ENCODE measurements at places on chromosomes 5 and 9.
A peak's percentile ranks its signal among the peaks of the same experiment; 100 is the strongest.

GRCh38 chr9:131874916-131875670 lies 135.2 kb upstream of the RAPGEF1 start:
- DNase-seq = no peak

- DNase-seq = no peak
Measured at GRCh38 chr9:95249986-95250385, 67.5 kb downstream of the FANCC start.

DNA sequence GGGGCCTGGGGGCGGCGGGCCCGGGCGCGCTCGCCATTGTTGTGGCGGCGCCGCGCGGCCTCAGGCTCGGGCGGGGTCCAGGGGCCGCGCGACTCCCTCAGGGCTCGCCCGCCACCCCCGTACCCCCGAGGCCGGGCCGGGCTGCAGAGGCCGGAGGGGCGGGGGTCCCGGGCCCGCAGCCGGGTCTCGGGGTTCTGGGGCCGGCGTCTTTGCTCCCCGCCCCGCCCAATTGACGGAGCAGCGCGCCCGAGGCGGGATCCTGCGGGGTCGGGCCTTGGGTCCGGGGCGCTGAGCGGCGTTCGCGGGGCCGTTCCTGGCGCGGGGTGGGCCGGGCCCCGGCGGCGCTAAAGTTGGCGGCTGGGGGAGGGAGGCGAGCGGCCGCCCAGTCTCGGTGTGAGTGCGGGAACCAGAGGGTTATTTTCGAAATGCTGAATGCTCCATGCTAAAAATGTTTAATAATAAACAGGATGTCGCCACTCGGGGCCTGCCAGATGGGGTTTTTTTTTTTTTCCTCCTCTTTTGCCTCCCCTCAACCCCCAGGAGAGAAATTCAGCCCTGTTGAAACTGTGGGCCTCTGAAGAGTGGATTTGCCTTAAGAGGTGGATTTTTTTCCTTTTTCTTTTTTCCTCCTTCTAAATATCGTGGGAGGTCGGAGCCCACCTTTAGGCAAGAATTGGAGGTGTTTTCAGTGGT lies 724 bp downstream of the PRRC2B start:
- DNase-seq = peak; percentile 46

GRCh38 chr5:92567831-92568450 lies 1013.1 kb downstream of the NR2F1-AS1 start:
- DNase-seq = no peak

DNA sequence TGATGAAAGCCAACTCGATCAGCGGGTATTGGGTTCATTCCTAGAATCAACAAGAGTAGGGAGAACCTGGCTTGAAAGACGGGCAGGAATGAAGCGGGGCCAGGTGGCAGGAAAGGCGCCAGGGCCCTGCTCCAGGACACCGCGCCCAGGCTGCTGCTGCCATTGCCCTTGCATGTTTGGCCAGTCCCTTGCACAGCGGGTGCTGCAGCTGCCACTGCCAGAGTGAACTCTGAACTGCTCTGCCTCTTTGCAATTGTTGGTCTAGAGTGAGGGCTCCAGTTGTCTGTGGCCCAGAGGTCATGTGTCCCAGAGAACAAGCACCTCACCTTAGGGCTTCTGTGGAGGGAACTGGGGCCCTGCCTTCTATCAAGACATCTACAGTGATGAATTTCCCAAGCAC lies 24.0 kb upstream of the CARTPT start:
- DNase-seq = no peak

GRCh38 chr9:127980060-127980705 lies 606 bp downstream of the EEIG1 start:
- peak; percentile 68 for DNase-seq

DNA sequence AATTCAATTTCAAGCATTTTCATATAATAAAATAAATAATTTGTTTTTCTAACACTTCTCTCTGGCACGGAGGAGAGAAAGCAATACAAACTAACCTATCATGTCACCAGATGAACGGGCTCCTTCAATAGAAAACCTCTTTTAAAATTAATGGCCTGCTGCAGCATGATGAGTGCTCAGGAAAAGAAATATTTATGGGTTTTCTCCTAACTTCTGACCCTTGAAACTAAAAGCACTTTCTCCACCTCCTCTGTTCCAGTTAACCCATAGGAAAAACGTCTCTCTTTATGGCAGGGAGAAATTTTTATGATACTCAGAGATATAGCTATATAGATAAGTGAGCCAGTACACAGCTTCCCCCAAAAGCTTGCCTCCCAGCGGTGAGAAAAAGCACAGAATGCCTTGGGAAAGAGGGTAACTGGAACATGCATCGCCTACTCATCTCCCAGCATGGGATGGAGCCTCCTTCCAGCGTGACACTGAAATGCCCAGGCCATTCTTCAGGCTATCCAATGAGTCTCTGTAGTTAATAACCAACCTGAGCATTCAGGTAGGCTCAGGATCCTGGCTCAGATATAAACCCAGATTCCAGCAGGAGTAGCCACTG lies 963.0 kb upstream of the DMAC1 start:
- no peak for DNase-seq

DNA sequence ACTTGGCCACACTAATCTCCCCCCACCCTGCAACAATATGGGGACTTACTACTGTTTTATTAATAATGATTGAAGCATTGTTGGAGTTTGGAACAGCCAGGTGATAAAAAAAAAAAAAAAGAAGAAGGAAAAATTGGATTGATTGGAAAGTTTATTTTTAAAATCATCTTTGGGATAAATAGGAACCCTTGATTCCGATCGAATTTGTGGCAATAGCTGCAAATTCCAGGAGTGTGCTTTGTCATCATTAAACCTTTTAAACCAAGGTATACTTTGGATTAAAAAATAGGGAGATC lies 907 bp upstream of the NR2F1 start:
- DNase-seq = no peak

- no peak for DNase-seq
Measured at GRCh38 chr9:132615774-132616173, 33.4 kb downstream of the BARHL1 start.

GRCh38 chr5:180241600-180241999 lies 32.6 kb upstream of the RASGEF1C start:
- no peak for DNase-seq

- no peak for DNase-seq
Measured at GRCh38 chr9:110869931-110870330, 168.3 kb downstream of the LPAR1 start.

GRCh38 chr5:66689522-66690220 lies 93.5 kb downstream of the MAST4 start:
- DNase-seq = peak; percentile 5

- DNase-seq = peak; percentile 50
Measured at GRCh38 chr5:59724482-59725391, 168.8 kb downstream of the PDE4D start.

DNA sequence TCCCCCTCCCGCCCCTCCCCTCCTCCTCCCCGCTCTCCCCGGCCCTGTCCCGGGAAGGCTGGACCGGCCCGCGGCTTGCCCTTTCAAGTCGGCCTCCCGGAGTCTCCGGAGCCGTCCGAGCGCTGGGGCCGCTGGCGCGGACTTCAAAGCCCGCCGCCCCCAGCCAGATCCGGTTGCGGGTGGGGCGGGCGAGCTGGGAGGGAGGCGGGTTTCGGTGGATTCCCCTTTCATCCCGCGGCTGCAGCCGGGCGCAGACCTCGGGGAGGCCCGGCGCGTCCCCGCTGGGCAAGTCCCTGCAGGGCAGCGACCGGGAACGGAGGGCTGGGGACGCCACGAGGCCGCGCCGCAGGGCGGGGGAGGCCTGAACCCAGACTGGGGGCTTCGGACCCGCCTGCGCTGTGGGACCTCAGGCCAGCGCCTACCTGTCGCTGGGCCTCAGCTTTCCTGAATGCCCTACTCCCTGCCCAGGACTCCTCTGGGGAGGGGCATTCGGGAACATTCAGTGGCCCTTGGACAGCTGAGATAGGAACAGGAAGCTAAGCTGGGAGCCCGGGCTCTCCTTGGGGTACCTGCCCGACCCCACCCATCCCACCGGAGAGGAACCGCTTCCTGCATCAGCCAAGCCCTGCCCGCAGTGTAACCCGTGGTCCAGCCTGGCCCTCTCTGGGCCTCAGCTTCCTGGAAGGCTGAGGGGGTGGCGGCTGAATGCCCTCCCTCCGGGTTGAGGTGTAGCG lies 23.4 kb downstream of the C9orf50 start:
- DNase-seq = peak; percentile 81

- no peak for DNase-seq
Measured at GRCh38 chr9:125633116-125633745, 73.8 kb downstream of the MAPKAP1 start.

DNA sequence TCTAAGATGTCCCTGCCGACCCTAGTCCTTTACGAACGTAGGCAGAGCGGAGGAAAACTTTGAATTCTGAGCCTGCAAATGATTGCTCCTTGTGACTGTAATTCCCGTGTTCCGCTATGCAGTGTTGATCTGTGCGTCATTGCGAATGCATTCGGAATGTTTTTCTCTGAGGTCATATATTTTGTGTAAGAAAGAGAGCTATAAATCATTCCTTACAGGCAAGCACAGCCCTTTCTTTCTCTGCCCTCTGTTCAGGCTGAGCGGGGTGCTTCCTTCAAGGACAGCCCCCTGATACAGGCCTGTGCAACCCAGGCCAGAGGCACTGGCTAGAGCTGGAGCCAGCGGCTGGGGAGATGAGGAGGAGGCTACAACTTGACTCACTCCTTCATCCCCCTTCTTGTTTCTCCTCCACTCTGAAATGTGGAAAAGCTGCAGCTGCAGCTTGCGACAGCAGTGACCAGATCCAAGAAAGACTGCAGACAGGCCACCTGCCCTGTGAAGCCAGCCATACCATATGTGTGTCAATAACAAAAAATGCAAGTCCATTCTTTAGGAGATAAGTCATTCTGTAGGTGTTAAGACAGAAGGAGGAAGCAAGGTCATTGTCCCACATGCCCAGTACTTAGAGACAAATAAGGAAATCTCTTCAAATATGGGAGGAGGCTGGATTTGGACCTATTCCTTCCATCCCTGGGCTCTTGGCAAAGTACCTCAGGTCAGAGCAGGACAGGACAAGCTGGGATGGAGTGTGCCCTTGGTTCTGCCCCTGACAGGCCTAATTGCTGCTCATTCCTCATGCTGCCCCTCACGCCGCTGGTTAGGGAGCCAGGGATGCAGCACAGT lies 345.7 kb upstream of the WWC1 start:
- DNase-seq = no peak

DNA sequence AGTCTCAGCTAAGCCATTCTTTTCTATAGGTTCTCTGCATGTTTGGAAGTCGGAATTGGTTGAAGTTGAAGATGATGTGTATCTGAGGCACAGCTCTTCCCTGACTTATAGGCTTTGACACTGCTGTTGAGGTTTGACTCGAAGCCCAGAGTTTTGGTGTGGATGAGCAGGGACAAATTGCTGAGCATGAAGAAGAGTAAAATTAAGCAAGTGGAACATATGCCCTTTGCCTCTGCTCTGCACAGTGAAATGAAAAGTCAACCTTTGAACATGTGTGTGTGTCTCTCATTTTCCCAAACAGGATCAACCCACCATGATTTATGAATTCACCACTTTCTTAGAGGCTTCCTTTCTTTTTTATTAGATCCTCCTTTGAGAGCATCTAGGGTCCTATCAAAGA lies 8.5 kb downstream of the HMHB1 start:
- no peak for DNase-seq

DNA sequence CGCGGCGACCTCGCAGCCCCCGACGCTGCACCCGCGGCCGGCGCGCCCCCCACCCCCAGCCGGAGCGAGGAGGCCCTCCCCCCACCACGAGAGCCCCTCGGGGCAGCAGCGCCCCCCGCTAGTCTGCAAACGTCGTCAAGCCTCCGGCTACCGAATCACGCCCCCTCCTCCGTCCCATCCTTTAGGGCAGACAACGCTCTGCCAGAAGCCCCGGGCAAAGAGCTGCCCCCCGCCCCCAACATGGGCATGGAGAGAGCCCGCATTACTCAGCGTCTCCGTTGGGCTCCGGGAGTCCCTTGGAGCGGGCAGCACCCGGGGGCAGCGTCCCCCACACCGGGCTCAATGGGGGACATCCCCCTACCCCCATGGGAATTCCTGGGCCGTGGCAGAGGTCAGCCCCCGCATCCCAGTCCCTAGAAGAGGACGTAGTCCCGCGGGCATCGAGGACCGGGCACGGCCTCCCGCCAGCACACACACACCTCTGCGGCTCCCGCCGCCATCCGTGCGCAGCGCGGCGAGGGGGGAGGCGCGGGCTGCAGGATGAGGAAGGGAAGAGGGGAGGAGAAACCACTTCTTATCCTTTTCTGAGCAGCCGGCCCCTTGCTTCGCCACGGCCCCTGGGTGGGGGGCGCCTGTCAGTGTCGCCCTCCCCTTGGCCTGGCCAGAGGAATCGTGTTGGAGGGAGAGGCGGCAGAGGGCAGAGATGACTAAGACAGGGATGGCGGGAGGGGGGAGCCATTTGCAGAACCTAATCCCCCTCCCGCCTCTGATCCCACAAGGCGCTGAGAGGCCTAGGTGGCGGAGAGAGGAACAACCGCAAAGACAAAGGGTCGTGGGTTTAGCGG lies 750 bp downstream of the DNM1 start:
- DNase-seq = no peak

DNA sequence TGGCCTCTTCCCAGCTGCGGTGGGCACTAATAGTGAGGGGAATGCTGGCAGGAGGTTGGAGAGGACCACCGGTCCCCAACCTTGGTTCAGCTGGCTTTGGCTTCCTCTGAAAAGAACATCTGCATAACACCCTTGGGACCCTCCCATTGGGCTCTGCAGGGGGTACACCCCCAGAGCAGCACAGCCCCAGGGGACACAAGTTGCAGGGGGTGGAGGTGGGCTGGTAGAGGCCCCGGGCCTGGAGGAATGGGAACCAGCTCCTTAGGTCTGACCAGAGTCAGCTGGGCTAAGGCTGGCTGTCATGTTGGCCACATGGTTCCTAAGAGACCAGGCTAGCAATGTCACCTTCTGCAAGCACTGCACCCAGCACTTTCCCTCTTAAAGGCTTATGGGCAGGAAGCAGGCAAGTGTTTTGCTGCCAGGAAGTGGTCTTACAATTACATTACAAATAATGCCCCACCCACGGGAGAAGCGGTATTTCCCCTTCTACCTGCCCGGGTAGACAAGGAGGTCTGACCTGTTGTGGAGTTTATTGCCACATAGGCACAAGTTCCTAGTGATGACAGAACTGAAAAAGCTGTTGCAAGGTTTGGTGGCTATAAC lies 18.1 kb downstream of the GCNT4 start:
- no peak for DNase-seq

- DNase-seq = no peak
Measured at GRCh38 chr5:179599100-179599499, 24.4 kb downstream of the HNRNPH1 start.

- DNase-seq = no peak
Measured at GRCh38 chr5:67467110-67467509, 270.5 kb upstream of the CD180 start.

GRCh38 chr5:52725065-52725746 lies 62.5 kb upstream of the ITGA1 start:
- no peak for DNase-seq

All from RKO (cell line).